ENCODE measurements at places on chromosomes 6 and 20.

DNA sequence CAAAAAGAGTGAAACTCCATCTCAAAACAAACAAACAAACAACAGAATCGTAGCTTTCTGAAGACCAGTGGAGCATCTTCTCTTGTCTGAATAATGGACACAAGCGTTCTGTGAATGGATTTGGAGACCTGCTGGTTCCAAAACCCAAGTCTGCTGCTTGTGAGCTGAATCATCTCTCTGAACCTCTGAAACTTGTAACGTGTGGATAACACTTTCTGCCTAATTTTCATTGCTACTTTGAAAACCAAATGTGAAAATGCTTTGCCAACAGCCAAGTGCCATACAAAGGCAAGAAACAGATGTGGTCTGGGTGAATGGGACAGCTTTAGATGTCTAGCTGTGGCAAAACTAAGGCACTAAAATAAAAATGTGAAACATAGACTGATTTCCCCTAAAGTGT, 44.3 kb downstream of the PHACTR1 start:
- DNase-seq, result no peak

- no peak for DNase-seq
Observed at GRCh38 chr6:134020071-134020470, 32.4 kb downstream of the SLC2A12 start.

- DNase-seq, result peak; percentile 89
Observed at GRCh38 chr20:34709831-34710567, 5.9 kb downstream of the TP53INP2 start.

DNA sequence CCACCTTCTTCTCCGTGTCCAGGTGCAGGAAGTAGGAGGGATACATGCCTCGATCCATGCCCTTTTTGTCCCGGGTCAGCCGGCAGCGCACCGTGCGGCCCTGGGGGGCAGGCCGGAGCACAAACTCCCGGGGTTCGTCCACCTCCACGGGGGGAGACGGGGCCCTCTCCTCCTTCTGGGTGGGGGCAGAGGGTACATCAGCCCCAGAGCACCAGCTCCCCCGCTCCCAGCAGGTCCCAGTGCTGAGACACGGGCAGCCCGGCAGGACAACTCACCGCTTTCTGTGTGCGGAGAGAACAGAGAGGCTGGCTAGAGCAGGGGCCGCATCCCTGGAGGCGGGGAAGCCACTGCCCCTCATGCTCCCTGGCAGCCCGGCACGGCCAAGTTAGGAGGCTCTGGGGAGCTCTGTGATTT, 6.7 kb downstream of the TULP1 start:
- DNase-seq, result no peak

- no peak for DNase-seq
Observed at GRCh38 chr6:158031381-158032353, 50.0 kb downstream of the SYNJ2 start.

GRCh38 chr20:50472693-50473664, 37.2 kb upstream of the PTPN1 start:
- no peak for DNase-seq

GRCh38 chr6:30690403-30691207, at the start of gene NRM:
Gene NRM (minus strand): TSS chr6:30690984. CDS start chr6:30690974, 10 bp downstream.
- DNase-seq, result peak; percentile 91

All from RPMI8226 (cell line).